ENCODE measurements at places on chromosomes 5 and 9.

GRCh38 chr5:36378551-36378950, 76.8 kb upstream of the RANBP3L start:
- no peak for DNase-seq

- no peak for DNase-seq
Measured at GRCh38 chr9:127200106-127200862, 64.3 kb upstream of the GARNL3 start.

- DNase-seq: no peak
Measured at GRCh38 chr9:96494215-96494800, 44.3 kb downstream of the HABP4 start.

DNA sequence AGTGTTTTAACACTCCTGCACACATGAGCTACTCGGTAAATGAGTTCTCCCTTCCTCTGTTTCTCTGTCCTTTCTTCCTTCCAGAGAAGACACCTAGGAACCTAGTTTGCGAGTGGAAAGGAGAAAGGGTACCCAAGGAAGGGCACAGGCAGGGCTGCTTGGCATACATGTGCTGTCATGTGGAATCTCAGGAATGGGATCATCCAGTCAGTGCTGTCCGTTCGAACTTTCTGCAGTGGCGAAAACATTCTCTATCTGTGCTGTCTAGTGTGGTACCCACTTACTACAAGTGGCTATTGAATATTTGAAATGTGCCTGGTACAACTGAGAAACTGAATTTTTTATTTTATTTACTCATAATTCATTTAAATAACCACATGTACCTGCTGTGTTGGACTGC, 28.0 kb downstream of the NLN start:
- DNase-seq: no peak

GRCh38 chr9:70043689-70044489, at the start of gene MAMDC2:
Gene MAMDC2 (plus strand): TSS chr9:70043848. CDS start chr9:70044198, 350 bp downstream.
- no peak for DNase-seq

DNA sequence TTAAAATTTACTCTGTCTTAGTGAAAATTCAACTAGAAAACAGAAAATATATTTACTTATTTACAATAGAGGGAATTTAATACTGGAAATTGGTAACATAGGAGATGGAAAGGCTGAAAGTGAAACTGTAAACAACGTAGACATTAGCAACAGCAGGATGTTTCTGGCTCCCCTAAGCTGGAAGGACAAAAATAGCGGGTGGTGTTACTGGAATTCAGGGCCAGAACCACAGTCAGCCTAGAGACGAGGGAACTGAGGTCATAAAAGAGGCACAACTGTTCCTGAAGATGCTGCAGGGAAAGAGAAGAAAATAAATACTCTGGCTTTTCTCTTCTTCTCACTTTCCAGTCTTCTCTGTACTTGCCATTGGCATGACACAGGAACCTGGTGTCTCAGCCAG, 80.4 kb upstream of the NIPBL start:
- no peak for DNase-seq

- no peak for DNase-seq
Measured at GRCh38 chr5:43171926-43172325, 20.1 kb upstream of the NIM1K start.

DNA sequence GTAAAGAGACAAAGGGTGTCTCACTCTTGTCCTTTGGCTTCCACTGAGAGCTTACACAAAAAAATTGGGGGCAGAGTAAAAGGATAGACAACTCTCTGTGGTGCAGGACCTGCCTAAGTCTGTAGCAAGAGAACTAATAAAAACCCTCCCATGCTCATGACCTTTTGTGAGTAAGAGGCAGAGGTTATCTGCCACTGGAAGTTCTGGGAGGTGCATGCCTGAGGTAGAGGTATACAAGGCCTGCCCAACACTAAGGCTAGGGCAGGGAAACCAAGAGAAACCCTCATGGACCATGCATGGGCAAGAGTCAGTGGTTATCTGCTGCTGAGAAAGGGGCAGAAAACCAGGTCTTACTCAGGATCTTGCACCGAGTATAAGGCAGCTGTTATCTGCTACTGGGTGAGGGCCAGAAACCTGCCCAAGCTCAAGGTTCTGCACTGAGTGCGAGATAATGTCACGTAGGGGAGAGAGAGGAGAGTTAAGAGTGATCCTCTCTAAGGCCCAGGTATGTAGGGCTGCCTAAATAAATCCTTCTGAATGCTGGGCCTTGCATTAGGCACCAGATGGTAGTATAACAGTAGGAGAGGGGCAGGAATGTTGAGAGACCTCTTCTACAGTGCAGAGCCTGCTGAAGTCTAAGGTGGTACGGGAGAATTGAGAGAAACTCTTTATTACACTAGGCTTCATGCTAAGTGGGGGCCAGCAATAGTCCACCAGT, 143.4 kb downstream of the MACROH2A1 start:
- no peak for DNase-seq

DNA sequence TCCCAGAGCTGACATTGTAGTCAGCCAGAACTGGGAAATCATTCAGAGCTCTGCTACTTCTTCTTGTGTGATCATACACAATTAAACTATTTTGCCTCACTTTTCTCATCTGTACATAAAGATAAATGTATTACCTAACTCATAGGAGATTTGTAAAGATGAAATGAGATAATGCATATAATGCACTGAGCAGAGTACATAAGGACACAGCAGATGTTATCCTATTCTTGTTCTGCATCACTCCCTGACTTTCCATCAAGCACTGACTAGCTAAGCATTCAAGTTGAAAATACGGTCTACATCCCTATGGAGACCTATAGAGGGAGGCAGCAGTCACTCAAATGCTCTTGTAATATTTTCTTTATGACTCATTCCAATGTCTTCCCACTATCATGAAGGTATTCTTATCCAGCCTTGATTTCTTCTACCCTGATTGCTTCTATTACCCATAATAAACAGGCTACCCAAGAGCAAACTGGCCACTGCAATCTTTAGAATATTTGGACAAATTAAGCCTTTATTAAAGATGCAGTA, 16.3 kb upstream of the PRR16 start:
- no peak for DNase-seq

GRCh38 chr5:74167206-74167929, 473.2 kb downstream of the ENC1 start:
- DNase-seq: peak; percentile 5

- no peak for DNase-seq
Measured at GRCh38 chr5:11174591-11174990, 413.6 kb upstream of the DAP start.

DNA sequence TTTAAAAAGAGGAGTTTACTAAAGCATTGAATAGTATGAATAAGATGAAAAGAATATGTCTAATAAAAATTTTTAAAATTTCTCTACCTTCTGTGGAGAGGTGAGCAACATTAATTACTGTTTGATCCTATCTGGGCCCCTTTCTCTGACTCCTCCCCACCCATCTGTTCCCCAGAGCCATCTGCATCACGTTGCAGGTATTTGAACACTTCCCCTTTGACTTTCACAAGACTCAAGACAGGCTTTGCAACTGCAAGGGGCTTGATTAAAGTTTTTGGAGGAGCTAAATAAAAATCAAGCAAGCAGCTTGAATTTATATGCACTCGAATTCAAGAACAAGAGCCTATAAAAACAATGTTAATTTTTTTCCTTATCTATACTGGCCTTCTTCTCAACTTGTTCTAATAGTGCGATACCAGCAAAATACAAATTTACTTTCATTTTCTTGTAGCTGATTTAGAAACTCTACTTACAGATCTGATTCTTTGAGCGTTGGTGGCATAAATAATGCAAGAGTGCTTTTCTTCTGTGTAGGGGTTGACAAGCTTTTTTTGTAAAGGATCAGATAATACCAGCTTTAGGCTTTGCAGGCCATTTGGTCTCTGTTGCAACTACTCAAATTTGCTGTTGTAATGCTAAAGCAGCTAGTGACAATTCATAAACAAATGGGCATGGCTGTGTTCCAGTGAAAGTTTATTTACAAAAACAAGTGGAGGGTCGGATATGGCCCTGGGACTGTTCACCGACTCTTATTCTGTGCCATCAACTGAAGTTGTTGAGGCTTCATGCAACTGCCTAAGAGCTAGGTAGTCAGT, 21.2 kb downstream of the TXNDC8 start:
- no peak for DNase-seq

DNA sequence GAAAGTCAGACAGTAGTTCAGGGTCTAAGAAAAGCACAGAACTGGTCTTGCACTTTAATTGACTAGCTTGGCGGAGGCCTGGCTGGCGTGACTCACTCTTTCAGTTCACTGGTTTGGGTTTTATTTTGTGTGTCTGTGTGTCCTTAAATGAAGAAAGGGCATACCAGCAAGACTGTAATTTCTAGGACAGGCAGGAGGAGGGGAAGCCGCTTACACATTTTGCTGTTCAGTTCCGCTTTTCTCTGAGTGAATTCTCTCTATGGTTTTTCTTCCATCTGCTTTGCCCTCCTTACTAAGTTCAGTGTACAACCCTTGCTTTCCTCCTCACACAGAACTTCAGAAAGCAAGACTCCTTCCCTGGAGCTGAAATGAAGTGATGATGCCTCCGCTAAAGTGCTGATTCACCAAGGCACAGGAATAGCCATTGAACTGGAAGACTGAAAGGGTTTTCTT, 150.8 kb downstream of the MEF2C start:
- no peak for DNase-seq

- peak; percentile 87 for DNase-seq
Measured at GRCh38 chr9:69180670-69181069, 6.6 kb downstream of the TJP2 start.

- DNase-seq: no peak
Measured at GRCh38 chr9:104841601-104842141, 77.7 kb downstream of the NIPSNAP3B start.

DNA sequence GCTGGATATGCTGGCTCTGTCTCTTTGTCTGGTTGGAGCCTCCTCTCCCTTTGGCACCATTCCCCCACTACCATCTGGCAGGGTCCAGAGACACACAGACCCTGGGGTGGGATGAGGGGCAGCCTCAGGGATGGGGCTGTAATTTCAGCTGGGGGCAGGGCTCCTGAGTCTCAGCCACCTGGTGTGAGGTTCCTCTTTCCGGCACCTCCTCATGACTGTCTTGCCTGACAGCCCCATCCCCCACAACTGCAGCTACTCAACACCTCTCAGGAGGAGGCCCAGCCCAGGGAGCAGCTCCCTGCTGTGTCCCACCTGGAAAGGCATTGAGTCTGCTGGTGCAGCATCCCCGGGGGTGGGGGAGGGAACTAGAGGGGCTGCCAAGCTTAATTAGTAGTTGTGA, 11.7 kb upstream of the RPS14 start:
- DNase-seq: no peak

- DNase-seq: no peak
Measured at GRCh38 chr9:5040730-5041389, 55.8 kb downstream of the JAK2 start.

- DNase-seq: no peak
Measured at GRCh38 chr5:35331956-35332950, 102.0 kb upstream of the PRLR start.

DNA sequence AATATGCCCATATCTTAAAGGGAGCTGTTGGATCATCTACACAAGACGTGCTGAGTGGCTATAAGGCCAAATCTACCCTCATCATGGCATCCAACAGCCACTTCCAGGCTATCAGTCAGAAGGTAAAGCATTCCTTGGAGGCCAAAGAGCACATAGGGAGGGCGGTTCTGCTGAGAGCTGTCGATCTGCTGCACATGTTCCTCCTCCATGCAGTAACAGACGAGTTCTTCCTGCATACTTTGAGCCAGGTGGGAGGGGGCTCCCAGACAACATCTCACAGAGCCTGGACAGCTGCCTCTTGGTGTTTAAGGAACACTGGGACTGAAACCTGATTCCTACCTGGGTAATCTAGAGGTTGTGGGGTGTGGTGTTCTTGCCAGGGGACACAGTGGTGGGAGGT, 93.3 kb upstream of the RAI14 start:
- no peak for DNase-seq

DNA sequence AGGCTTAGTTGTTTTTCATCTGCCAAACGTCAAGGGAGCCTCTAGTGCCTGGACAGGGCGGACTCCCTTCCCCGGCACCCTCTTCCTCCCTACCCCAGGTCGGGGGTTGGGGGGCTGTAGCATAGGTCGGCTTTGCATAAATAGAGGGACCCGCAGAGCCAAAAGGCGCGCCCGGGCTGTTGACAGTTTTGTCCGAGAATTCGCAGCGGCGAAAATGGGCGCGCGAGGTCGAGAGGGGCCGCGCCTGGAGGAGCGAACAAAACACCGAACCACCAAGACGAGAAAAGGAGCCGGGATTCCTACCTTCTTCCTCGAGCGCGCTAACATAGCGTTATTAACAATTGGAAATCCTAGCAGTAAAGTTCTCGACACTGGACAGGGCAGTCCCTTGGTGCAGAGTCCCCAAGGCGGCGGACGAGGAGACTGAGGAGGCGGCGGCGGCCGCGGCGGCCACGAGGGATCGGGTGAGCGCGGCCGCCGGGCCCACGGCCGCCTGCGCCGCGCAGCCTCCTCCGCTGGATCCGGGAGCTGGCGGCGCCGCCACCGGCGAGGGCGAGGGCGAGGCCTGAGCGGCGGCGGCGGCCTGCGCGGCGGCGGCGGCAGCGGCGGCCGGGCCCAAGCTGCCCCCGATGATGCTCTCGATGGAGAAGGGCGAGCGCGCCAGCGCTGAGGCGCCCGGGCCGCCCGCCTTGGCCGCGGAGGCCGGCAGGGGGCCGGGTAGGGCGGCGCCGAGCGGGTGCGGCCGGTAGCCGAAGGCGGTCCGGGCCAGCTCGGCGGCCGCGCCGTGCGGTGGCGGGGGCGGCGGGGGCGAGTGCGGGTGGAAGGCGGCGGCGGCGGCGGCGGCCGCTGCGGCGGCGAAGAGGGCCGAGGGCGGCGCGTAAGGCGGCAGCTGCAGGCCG, 1.7 kb downstream of the FOXD1 start:
- no peak for DNase-seq

- DNase-seq: no peak
Measured at GRCh38 chr5:158881091-158881880, 218.4 kb downstream of the EBF1 start.

GRCh38 chr5:139262742-139263445, 30.6 kb upstream of the MATR3 start:
- peak; percentile 90 for DNase-seq

DNA sequence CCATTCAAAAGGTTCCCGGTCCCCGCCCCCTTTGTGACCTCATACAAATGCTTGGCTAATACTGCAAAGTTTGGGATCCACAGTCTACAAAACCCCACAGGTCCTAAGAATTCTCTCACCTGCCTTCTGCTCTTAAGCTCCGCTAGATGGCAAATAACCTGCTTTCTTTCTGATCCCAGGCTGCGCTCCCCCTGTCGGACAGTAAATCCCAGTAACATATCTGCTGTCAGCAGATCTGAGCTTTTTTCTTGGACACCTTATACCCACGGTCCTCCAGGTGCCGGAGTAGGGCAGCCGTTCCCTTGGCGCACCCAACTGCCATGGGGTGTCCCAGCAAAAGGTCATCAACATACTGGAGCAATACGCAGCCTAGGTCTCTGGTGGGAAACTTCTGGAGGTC, 39.0 kb upstream of the PPP1R26 start:
- peak; percentile 61 for DNase-seq
